Activated T-cell treated with anti-CD3 and anti-CD28 coated beads, Interleukin-2, amount 50 U/mL, for 24 hours (primary cell): ENCODE measurements at places on chromosomes 5 and 9.
A peak's percentile ranks its signal among the peaks of the same experiment; 100 is the strongest.

- DNase-seq = no peak
Measured at GRCh38 chr5:159928122-159928909, 12.0 kb downstream of the ADRA1B start.

GRCh38 chr9:121708768-121709488 lies 57.5 kb downstream of the DAB2IP start:
- DNase-seq = no peak

DNA sequence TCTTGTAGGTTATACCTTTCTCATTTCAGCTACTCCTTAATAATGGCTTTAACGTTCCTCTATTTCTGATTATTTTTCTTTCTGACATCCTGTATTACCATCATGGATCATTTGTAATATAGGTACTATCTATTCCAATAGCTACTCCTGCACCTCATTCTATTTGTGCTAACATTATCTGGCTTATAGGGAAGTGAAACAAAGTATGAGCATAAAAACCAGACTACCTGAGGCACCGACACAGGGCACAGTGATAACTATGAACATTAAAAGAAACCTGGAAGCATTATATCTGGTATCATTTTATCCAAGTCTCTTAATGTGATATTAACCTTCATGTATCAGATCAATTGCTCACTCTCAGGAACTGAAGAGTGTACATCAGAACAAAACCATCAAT lies 407.3 kb downstream of the DMRT2 start:
- no peak for DNase-seq

- no peak for DNase-seq
Measured at GRCh38 chr9:136754059-136754572, 3.9 kb downstream of the LCN8 start.

DNA sequence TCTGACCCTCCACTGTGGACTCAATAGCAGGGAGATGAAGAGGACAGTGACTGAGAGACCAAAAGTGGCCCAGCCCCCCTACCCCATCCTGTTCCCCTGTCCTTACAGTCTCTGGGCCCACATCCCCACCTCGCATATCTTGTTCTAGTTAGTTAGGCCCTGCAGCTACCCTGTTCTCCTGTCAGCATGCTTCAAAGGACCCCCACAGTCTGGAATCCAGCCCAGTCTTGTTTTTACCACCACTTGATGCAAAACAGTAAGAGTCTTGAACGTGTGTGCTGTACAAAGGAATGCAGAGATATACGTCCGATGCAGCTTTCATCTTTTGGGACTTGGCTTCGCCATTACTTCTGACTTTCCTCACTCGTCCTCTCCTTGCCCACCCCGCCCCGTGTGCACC lies 12.2 kb upstream of the POMT1 start:
- no peak for DNase-seq

DNA sequence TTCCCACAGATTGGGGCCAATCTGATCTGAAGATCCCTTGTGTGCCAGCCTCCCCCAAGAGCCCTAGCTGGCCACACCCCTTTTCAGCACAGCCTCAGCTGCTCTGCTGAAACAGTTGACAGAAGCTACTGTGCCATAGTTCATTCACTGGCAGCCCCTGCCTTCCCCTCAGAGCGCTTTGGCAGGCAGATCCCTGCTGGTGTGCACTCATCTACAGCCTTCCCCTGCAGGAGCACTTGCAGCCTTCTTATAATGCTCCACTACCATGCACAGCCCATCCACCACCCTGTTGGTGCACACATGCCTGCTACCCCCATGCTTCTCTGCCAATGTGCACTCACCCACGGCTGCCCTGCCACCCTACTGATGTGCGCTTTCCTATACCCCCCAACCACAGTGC lies 471.3 kb downstream of the MTRR start:
- no peak for DNase-seq

DNA sequence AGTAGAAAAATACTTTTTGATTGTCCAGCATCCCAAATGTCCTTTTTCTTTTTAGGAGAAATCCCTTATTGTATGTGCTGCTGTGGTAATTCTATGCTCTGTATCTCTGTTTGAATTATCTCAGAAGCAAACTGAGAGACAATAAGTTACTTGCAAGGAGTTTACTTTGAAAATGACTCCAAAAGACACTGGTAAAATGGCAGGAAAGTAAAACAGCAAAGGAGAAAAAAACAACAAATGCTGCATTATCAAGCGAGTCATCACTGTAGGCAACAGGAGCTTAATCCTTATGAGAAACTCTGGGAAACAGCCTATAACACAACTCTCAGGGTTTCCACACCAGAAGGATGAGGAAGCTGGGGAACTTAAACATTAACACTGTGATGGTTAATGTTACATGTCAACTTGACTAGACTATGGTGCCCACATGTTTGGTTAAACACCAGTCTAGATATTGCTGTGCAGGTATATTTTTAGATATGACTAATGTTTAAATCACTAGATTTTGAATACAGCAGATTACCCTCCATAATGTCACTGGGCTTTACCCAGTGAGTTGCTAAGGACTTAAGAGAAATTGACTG lies 92.6 kb upstream of the GAS1 start:
- no peak for DNase-seq

GRCh38 chr5:107666051-107666655 lies 4.6 kb downstream of the EFNA5 start:
- no peak for DNase-seq

- DNase-seq = no peak
Measured at GRCh38 chr9:76644171-76644570, 120.1 kb upstream of the PCA3 start.

- DNase-seq = no peak
Measured at GRCh38 chr5:54671111-54671531, 153.6 kb downstream of the SNX18 start.

DNA sequence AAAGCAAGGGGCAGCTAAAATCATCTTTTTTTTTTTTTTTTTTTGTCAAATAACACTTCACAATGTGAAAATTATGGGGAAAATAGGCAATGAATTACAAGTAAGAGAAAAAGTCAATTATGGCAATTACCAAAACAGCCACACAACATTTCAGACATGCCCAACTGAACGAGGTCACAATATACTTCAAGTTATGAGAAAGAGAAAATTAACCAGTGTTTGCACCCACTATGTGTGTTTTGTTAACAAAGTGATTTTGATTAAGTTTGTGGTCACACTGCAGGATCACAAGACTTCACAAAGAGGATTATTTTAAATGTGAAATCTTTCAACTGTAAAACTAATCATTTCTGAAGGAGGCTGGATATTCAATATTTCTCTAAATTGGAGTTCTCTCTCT lies 1032.8 kb upstream of the DMAC1 start:
- no peak for DNase-seq

DNA sequence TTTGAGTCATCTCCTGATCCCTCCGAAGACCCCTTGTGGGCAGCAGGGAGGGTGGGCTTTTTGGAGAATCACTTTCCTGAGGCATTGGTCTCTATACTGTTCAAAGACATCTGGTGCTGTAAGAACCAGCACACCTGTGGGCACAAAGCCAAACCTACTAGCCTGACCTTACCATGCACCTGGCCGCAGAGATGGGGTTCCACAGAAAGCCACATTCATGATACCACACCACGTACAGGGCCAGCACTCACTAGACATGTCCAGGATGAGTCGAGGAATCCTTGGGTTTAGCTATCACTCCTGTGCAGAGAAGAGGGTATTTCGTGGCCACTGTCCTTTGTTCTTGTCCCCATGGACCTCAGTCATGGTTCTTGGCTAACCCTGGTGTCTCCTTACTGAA lies 203.4 kb downstream of the CACNA1B start:
- no peak for DNase-seq

GRCh38 chr9:84860249-84861115 lies 191.0 kb downstream of the NTRK2 start:
- DNase-seq = no peak

DNA sequence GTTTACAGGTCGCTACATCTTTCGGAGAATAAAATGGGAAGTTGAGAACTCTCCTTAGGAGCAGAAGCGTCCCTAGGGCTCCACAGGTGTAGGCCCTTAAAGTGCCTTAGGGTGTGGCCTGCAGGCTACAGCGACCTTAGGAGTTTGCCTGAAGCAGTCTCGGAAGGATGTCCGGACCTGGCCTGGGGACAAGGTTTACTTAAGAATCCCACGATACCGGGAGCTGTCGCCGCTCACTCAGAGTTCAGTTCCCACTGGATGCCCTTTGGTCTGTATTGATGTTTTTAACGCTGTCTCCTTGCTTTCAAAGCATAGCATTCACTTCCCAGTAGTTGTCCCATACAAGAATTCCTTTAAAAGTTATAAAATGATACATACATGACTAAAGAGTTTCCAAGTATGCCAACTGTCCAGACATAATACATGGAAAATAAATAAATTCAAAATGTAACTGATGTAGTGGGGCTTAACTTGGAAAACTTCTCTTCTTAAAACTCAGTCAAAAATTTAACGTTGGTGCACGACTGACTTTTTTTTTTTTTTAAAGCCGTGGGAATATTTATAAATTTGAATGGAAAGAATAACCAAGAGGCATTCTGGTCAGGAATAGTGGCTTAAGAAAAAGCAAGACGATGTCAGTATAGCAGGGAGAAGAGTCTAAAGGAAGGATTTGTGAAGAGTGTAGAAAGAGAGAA lies 848 bp downstream of the RAD50 start:
- peak; percentile 67 for DNase-seq

- DNase-seq = no peak
Measured at GRCh38 chr5:43567967-43568366, 11.1 kb upstream of the PAIP1 start.

- DNase-seq = no peak
Measured at GRCh38 chr9:95092262-95093072, 225.0 kb downstream of the FANCC start.

- DNase-seq = no peak
Measured at GRCh38 chr9:136915632-136916329, 28.8 kb downstream of the FBXW5 start.

- DNase-seq = no peak
Measured at GRCh38 chr5:62312674-62313073, 6.7 kb downstream of the KIF2A start.

DNA sequence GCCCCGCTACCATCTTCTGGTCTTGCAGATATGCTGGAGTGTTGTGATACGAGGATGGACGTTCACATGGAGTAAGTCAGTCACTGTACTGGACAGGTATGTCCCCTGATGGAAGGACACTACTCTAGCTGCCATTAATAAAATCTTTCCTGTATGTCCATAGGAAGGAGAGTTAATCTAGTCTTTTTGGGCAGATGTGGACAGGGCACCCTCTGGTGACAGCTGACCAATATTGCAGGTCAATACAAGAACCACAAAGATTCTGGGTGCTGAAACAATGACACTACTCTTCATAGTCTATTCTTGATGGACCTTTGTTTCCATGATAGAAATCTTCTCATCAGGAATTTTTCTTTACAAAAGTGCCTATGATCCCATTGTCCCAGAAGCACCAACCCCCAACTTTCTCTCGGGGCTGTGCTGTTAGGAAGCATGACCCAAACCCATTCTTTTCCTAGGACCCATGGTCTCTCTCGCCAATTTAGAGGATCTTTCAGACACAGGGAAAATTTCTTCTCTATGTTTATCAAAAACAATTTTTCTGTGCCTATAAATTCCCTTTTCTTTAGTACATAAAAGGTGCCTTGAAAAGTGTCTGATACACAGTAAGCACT lies 376.9 kb downstream of the DTWD2 start:
- DNase-seq = no peak

DNA sequence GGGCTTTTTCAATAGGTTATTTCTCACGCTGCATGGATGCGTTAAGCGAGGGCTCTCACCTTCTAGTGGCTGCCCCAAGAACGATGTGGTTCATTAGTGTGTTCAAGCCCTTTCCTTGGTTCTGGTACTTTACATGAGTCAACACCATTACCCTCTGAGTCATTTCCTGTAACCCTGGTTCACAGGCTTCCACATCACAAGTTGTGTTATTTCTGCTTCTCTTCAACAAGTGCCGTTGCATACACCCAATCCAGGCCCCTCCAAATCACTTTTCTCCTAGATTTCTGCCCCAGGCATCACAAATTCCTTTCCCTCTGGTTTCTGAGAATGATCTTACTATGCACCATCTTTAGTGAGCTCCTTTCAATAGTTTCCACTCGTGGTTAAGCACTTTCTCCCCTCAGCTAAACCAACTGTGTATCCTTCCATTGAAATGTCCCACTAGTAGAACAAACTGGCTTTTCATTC lies 69.5 kb upstream of the RAD23B start:
- no peak for DNase-seq

- DNase-seq = no peak
Measured at GRCh38 chr5:113172231-113172826, 195.7 kb downstream of the DCP2 start.

DNA sequence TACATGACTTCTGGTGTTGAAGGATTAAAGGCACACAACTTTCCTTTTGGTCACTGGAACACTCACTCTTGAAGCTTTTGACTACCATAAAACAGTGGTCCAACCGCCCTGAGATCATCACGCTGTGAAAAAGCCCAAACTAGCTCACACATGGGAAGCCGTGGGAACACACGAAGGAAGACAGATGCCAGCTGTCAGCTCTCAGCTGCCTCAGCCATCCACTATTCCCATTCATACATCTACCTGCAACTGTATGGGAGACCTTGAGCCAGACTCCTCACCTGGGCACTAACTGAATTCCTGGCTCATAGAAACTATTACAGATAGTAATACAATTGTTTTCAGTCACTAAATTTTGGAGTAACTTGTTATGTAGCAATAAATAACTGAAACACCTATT lies 246.1 kb downstream of the MSX2 start:
- DNase-seq = no peak

- DNase-seq = no peak
Measured at GRCh38 chr9:81653240-81653639, 36.1 kb downstream of the TLE1 start.

GRCh38 chr9:38086496-38086895 lies 17.5 kb upstream of the SHB start:
- DNase-seq = no peak

DNA sequence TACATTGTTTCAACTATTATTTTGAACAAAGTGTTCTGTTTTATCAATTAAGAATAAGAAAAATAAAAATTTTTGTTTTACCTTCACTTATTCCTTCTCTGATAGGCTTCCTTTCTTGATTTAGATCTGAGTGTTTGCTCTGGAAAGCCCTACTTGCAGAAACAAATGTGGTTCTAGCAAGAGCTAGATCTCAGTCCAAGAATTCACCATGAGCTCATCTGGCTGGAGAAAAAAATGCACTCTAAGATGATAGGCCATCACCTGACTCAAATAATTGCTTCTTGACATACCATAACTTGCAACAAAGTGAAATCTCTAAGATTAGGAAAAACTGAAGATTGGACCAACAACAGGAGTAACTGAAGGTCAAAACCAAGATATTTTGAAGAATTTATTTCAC lies 6.3 kb upstream of the RLN2 start:
- no peak for DNase-seq

GRCh38 chr9:110850401-110851135 lies 182.0 kb downstream of the MUSK start:
- DNase-seq = no peak

DNA sequence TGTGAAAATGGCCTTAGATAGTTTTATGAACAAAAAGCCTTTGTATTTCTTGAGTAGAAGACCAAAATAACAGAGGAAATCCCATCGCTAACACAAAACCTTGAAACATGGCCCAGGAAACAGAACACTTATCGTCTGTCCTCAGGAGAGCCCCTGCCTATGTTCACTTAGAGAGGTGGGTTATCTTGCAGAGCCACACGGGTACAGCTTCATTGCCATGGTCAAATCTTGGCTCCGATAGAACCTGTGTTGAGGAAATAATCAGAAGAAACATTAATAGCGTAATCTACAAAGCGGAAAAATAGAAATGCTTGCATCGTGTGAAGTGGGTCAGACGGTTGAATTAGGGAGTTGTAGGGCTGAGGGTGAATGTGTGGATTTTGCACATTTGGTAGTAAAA lies 216.1 kb downstream of the MAST4 start:
- DNase-seq = no peak
